ENCODE measurements at places on chromosomes 3 and 15.

GRCh38 chr3:135084405-135084804, 289.3 kb downstream of the EPHB1 start:
- no peak for DNase-seq

DNA sequence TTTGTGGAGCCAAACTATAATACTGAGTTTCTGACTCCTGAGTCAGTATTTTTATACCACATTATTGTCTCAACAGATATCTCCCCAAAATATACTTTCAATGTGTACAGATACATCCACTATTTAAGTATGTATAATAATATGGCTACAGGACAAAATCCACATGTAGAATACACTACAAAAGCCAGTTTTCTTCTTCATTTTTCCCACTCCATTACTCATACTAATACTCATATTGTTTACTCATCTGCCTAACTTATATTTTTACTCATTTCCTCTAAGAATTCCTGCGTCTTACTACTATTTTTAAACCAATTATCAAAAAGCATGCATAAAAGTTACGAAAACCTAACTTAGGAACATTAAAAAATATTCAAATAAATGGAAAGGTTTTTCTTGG, 440.8 kb downstream of the ZNF385D start:
- DNase-seq, result no peak

- DNase-seq, result no peak
Measured at GRCh38 chr3:17052363-17052762, 167.6 kb downstream of the PLCL2 start.

DNA sequence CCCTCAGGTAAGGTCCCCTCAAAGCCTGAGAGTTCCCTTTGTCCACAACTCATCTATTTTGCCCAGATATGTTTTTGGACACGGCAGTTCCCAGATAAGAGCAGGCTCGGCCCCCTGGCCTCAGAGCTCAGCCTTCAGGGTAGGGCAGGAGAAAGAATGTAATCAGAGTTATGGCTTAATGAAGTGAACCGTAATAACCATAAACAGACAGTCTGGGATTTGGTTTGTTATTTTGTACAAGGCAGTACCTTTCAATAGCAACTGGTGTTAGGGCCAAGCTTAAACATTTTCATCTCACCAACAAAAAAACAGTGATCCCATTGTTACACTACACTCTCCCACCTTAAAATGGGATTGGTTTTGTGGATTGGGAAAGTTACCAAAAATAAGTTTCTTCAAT, 12.2 kb upstream of the ALDH1A3 start:
- no peak for DNase-seq

GRCh38 chr3:189567766-189568420, 63.3 kb upstream of the TP63 start:
- no peak for DNase-seq

DNA sequence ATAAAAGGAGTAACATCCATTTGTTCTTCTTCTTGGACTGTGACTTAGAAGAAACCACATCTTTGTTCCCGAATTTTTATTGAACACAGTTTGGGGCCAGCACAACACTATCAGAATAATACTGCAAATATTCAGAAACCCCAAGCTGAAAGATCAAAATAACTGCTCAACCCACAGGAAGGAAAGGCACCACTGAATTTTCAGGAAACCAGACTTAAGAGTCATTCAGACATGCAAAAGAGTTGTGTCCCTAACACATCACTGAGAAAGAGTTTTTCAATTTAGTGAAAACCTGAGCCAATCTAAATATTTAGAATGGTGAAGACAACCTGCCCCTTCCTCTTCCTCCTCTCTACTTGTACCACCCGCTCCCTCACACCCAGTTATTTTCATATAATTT, 295.0 kb upstream of the RORA start:
- DNase-seq, result no peak
